ENCODE measurements at places on chromosomes 4 and X. TPM values are rescaled to one million over a fixed set of nuclear protein-coding genes. Genes with fewer than 3 reads are reported as not detected.
A peak's percentile ranks its signal among the peaks of the same experiment; 100 is the strongest.

GRCh38 chr4:137541876-137542646 lies 9.8 kb upstream of the PCDH18 start:
- DNase-seq: no peak
- no peaks in the 10 kb centered on the region for H3K27me3 ChIP-seq
- H3K4me1 ChIP-seq: peaks cover 49% of the 10 kb centered on the region
- no peaks in the 10 kb centered on the region for H3K36me3 ChIP-seq
- peak overlapping the region; percentile 88 for H3K27ac ChIP-seq

DNA sequence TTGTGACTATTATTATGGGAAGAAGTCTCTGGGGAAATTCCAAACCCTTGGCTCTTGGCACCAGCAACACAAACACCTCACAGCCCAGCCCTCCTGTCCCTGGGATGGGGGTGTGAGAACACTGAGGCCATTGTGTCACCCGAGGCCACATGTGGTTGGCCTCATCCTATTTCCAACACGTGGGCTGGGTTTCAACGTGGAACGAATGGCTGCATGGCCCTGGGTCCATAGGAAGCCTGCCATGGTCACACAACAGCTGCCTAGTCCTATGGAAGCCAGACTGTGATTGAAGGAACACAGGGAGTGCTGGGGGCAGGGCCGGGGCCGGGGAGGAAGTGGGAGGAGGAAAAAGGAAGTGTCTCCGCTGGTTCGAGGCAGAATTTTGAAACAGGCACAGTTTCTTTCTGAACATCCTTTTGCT lies 10.0 kb downstream of the CLCN4 start:
- H3K27me3 ChIP-seq: no peaks in the 10 kb centered on the region
- no peak overlapping the region for H3K4me3 ChIP-seq
- H3K4me1 ChIP-seq: peaks cover 7% of the 10 kb centered on the region
- peaks cover 8% of the 10 kb centered on the region for H3K36me3 ChIP-seq

- no peaks in the 10 kb centered on the region for H3K27me3 ChIP-seq
- no peaks in the 10 kb centered on the region for H3K36me3 ChIP-seq
- H3K4me1 ChIP-seq: peaks cover 6% of the 10 kb centered on the region
- DNase-seq: no peak
- H3K27ac ChIP-seq: no peak overlapping the region
Observed at GRCh38 chr4:10007793-10008608, 13.3 kb downstream of the SLC2A9 start.

- no peaks in the 10 kb centered on the region for H3K36me3 ChIP-seq
- no peak overlapping the region for H3K4me3 ChIP-seq
- peaks cover 33% of the 10 kb centered on the region for H3K4me1 ChIP-seq
- no peak for DNase-seq
Observed at GRCh38 chrX:132497432-132497831, 8.6 kb upstream of the MBNL3 start.

- no peaks in the 10 kb centered on the region for H3K4me1 ChIP-seq
- H3K27ac ChIP-seq: no peak overlapping the region
- no peak overlapping the region for H3K4me3 ChIP-seq
- H3K27me3 ChIP-seq: peaks cover 4% of the 10 kb centered on the region
- H3K36me3 ChIP-seq: no peaks in the 10 kb centered on the region
Observed at GRCh38 chrX:109873983-109874382, 128.9 kb upstream of the TMEM164 start.

GRCh38 chrX:13703135-13703534 lies 14.2 kb downstream of the RAB9A start:
- H3K4me3 ChIP-seq: no peak overlapping the region
- no peak overlapping the region for H3K27ac ChIP-seq
- no peak for DNase-seq
- H3K4me1 ChIP-seq: no peaks in the 10 kb centered on the region
- H3K36me3 ChIP-seq: peaks cover 14% of the 10 kb centered on the region

DNA sequence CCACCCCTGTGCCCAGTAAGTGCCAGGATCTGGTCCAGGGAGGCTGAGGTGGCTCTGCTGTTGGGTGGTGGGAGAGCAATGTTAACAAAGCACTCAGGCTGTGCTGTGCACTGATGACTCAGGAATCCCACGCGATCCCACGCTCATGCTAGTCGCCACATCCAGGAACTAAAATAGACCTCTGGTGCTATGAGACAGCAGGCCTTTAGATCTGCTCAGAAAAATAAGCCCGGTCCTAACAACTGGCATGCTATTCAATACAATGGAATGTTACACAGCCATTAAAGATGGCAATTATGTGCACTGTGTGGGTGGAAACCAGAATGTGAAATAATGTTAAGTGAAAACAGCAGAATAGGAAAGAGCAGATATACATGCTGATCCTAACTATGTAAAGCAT lies 26.0 kb downstream of the ARL13A start:
- no peak overlapping the region for H3K4me3 ChIP-seq
- no peaks in the 10 kb centered on the region for H3K4me1 ChIP-seq
- no peak overlapping the region for H3K27ac ChIP-seq
- no peaks in the 10 kb centered on the region for H3K27me3 ChIP-seq

- no peaks in the 10 kb centered on the region for H3K36me3 ChIP-seq
- H3K4me1 ChIP-seq: no peaks in the 10 kb centered on the region
- H3K4me3 ChIP-seq: no peak overlapping the region
- peak overlapping the region; percentile 45 for H3K27ac ChIP-seq
Observed at GRCh38 chr4:17336524-17336961, 175.3 kb downstream of the QDPR start.

DNA sequence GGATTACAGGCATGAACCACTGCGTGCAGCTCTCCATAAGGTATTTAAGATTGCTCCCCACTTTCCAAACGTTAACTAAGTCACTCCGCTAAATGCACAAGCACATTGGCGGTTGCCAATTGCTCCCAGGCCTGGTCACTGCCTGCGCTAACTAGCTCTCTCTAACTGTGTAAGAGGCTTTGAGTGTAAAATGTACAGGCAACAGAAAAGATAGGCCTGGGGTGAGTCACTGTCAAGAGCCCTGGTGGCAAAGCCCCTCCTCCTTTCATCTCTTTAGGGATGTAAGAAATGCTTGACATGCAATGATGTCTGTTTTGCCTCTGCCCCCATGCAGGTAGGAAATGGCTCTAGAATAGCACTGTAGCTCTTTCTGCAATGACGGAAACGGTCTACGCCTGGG lies 329.7 kb upstream of the GATB start:
- DNase-seq: no peak
- no peak overlapping the region for H3K4me3 ChIP-seq
- H3K36me3 ChIP-seq: no peaks in the 10 kb centered on the region

- H3K4me3 ChIP-seq: no peak overlapping the region
- no peak for DNase-seq
- H3K4me1 ChIP-seq: peaks cover 10% of the 10 kb centered on the region
Observed at GRCh38 chr4:184201179-184201578, 16.5 kb downstream of the ENPP6 start.

DNA sequence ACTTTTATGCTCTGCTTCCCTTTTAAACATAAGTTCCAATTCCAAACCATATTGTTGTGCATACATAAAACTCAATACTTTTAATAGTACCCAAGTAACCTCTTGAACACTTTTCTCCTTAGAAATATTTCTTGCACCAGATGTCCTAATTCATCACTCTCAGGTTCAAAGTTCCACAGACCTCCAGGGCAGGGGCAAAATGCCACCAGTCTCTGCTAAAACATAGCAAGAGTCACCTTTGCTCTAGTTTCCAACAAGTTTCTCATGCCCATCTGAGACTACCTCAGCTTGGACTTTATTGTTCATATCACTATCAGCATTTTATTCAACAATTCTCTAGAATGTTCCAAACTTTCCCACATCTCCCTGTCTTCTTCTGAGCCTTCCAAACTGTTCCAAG lies 13.7 kb upstream of the ASIC5 start:
- H3K27me3 ChIP-seq: no peaks in the 10 kb centered on the region
- peaks cover 6% of the 10 kb centered on the region for H3K36me3 ChIP-seq
- H3K4me1 ChIP-seq: no peaks in the 10 kb centered on the region
- no peak overlapping the region for H3K4me3 ChIP-seq

DNA sequence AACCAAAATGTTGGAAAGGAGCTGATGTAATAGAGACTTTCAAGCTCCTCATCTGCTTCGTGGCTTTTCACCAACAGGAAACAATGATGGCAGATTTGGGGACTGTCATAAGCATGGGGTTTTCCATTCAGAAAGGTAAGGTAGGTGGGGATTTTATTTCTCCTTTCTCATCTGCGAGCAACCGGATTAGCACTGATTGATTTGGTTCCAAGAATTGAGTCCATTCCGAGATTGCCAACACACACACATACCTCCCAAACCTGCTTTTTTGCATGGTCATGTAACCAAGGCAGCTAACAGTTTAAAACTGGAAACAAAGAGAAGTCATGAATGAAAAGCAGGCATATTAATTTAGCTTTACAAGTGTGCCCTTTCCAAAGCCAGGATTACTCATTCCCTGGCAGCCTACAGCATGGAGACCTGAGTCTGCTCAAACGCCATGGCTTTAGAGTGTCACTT lies 63.0 kb upstream of the LNX1 start:
- H3K36me3 ChIP-seq: no peaks in the 10 kb centered on the region
- no peak overlapping the region for H3K4me3 ChIP-seq
- peaks cover 7% of the 10 kb centered on the region for H3K4me1 ChIP-seq
- no peak for DNase-seq

- no peaks in the 10 kb centered on the region for H3K36me3 ChIP-seq
- no peaks in the 10 kb centered on the region for H3K4me1 ChIP-seq
- no peak overlapping the region for H3K27ac ChIP-seq
- no peaks in the 10 kb centered on the region for H3K27me3 ChIP-seq
Observed at GRCh38 chr4:30028826-30029225, 691.3 kb upstream of the PCDH7 start.

DNA sequence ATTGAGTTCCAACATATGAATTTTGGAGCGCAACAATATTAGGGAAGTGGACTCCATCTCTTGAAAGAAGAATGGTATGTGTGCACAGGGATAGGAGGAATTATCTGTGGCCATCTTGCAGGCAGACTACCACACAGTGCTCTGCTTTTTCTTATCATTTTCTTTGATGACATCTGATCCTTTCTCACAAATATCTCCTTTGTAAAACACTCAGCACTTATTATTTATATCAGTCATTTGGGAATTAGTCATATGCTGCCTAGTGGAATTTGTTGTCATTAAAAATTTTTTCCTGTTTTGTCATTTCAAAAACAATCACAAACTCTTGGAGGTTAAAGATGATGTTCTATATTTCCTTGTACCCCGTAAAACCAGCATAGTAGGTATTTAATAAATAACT lies 444.3 kb upstream of the ATOH1 start:
- no peaks in the 10 kb centered on the region for H3K4me1 ChIP-seq
- no peak for DNase-seq
- H3K27me3 ChIP-seq: no peaks in the 10 kb centered on the region
- H3K4me3 ChIP-seq: no peak overlapping the region
- no peaks in the 10 kb centered on the region for H3K36me3 ChIP-seq

GRCh38 chrX:155169881-155170280 lies 46.4 kb upstream of the VBP1 start:
- no peak for DNase-seq
- no peaks in the 10 kb centered on the region for H3K27me3 ChIP-seq
- H3K4me3 ChIP-seq: no peak overlapping the region
- no peak overlapping the region for H3K27ac ChIP-seq

- no peaks in the 10 kb centered on the region for H3K4me1 ChIP-seq
- no peaks in the 10 kb centered on the region for H3K27me3 ChIP-seq
- H3K36me3 ChIP-seq: no peaks in the 10 kb centered on the region
- no peak overlapping the region for H3K4me3 ChIP-seq
Observed at GRCh38 chr4:185886832-185887524, 75.0 kb upstream of the SORBS2 start.

GRCh38 chr4:8434251-8435073 lies 6.1 kb downstream of the ACOX3 start:
- H3K36me3 ChIP-seq: no peaks in the 10 kb centered on the region
- H3K27me3 ChIP-seq: no peaks in the 10 kb centered on the region
- H3K4me1 ChIP-seq: peaks cover 19% of the 10 kb centered on the region
- no peak overlapping the region for H3K27ac ChIP-seq
- no peak overlapping the region for H3K4me3 ChIP-seq

DNA sequence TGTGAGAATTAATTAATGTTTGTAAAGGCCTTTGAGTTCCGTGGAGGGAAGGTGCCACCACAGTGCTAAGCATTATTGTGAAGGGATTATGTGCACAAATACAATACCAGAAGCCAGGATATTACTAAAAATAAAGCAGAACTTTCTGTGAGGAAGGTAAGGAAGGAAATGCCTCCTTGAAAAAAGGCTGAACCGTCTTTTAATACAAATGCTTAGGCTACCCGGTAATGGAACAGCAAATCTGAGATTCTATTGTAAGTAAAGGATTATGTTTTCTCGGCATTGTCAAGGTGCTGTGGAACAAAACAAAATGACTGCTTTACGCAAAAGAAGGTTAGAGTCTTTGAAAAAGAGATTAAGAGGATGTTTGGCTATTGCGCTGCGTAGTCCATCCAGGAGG lies 57.9 kb upstream of the SPRY1 start:
- H3K27me3 ChIP-seq: no peaks in the 10 kb centered on the region
- no peak overlapping the region for H3K4me3 ChIP-seq
- peak overlapping the region; percentile 69 for H3K27ac ChIP-seq
- H3K4me1 ChIP-seq: peaks cover 24% of the 10 kb centered on the region
- H3K36me3 ChIP-seq: peaks cover 19% of the 10 kb centered on the region

DNA sequence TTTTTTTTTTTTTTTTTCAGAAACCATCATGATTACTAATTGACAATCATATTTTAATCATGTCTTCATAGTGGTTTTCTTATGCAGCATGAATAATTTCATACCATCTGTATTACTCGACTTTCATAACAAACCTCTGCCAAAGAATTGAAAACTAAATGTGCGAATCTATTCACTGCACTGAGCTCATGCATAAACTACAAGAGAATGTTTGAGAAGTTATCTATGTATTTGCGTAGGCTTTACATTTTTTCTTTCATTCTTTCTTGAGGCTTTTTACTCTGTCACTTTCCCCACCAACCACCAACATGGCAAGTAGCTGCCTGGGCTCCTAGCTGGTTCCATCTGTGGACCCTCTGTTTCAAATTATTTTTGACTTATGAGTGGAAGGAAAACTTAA lies 1761.0 kb downstream of the STIM2 start:
- H3K4me3 ChIP-seq: no peak overlapping the region
- no peaks in the 10 kb centered on the region for H3K27me3 ChIP-seq
- H3K4me1 ChIP-seq: no peaks in the 10 kb centered on the region
- H3K27ac ChIP-seq: no peak overlapping the region

HAND2 gene
- not detected for total RNA-seq

SCML2 gene
- 14.2 TPM for total RNA-seq

UCHL1 gene
- total RNA-seq: 285 TPM

CLCN5 gene
- 16.7 TPM for total RNA-seq

ALAS2 gene
- total RNA-seq: not detected

SH3BP2 gene
- total RNA-seq: 34.8 TPM

JAKMIP1 gene
- 0.54 TPM for total RNA-seq

CCDC110 gene
- 0.14 TPM for total RNA-seq

FANCB gene
- total RNA-seq: 19.5 TPM

PDZD4 gene
- 52.5 TPM for total RNA-seq

IRF2 gene
- total RNA-seq: 12.6 TPM

CTAG1A gene
- not detected for total RNA-seq

SPACA5 gene
- not detected for total RNA-seq

KIT gene
- total RNA-seq: 18.7 TPM

NXF3 gene
- total RNA-seq: not detected

SRPK3 gene
- total RNA-seq: 0.30 TPM

ETDC gene
- total RNA-seq: not detected

PPP1R2C gene
- total RNA-seq: not detected

All from neural crest cell (in vitro differentiated cells).